ENCODE measurements at places on chromosomes 4 and X.

DNA sequence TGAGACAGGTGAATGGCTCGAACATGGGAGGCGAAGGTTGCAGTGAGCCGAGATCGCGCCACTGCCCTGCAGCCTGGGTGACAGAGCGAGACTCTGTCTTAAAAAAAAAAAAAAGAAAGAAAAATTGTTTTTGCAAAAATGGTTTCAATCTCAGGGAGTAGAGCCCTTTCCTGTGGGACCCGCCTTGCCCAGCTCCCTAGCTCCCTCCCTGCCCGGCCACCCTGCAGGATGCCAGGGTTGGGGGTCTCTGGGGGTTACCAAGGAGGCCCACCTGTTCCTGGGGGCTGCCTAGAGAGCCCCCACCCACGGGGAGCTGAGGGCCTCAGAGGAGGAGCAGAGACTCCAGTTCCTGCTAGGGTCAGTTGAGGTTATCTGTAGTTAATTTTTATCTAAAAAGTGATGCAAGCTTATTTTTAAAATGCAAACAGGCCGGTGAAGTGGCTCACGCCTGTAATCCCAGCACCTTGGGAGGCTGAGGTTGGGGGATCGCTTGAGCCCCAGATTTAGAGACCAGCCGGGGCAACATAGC is 18.7 kb upstream of the PLCXD1 start:
- DNase-seq, result no peak

DNA sequence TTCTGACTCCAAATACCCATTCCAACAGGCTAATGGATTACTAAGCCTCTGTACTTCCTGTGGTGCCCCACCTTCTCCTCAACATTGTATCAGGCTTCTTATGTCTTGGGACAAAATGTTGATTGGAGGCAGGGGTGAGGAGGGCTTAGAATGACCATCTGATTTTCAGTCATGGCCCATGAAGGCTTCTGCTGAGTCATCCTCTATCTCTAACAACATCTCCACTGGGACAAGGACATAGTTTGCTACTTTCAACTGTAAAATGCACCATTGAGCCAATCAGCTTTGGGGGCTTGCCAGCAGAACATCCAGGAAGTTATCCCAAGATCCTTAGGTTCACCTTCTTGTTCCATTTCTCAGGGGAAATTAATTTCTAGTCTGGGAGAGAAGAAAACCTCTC is 29.5 kb downstream of the MAGEB17 start:
- DNase-seq, result no peak

DNA sequence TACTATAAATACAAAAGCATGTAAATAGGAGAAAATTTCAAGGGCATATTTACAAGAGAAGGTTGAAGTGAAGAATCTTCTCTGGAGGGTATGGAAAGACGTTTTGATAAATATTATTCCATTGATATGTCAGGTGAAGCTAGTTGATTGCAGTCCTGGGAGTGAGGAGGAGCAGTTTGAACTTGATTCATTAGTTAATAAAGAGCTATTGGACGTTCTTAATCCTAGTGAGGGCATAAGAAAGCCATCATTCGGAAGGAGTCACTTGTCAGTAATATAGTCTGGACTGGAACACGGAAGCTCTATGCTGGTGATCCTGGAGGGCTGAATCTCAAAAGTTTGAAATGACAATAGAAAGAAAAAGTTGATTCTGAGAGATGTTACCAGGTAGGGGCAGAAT is 455.1 kb downstream of the PACRGL start:
- no peak for DNase-seq

DNA sequence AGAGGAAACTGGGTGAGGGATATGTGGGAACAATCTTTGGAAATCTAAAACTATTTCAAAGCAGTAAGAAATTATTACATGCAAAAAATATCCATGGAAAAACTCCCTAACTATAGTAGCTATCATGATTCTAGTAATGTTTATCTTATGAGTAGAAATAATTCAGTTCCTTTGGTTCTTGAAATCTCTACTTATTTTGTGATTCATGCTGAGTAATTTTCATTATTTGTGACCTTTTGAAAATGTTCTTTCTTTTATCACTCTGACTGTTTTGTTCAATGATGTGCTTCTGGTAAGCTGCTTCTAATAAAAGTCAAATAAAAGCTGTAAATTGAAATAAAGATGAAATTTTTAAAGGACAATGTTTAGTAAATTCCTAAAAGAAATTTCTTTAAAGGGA is 40.4 kb upstream of the MAGEB10 start:
- DNase-seq, result no peak

DNA sequence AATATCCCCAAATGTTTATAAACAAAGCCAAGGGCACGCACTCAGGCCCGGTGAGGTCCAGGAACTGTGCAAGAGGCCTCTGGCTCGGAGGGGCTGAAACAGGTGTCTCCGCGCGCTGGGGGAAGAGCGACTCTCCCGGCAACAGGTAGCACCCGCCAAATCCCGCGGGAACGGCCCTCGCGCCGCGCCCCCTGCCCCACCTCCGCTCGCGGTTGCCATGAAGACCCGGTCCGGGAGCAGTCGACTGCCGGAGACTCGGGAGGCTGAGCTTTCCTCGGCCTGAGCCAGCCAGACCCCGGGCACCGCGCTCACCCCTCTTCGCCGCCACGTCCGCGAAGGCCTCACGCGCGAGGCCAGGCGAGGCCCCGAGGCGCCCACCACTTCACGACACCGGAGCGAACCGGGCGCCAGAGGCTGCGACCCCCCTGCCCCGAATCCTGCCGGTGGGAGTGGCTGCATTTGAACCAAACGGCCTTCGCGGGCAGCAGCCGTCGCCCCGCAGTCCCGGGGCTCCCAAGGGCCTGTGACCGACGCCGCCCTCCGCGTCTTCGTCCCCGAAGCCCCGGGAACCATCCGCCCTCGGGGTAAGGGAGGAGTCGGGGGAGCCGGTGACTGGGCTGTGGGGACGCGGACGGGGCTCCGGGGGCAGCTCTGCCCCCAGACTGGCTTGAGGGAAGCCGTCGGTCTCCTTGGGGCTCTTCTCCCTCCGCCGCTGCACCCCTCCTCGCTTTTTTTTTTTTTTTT is at the start of gene NSUN7:
NSUN7 (plus strand) TSS at position 239 of the 744 bp plus-strand sequence. CDS start 739 bp downstream, outside the sequence.
- peak; percentile 86 for DNase-seq

- no peak for DNase-seq
Observed at GRCh38 chrX:130139474-130140201, 26.0 kb downstream of the AIFM1 start.

DNA sequence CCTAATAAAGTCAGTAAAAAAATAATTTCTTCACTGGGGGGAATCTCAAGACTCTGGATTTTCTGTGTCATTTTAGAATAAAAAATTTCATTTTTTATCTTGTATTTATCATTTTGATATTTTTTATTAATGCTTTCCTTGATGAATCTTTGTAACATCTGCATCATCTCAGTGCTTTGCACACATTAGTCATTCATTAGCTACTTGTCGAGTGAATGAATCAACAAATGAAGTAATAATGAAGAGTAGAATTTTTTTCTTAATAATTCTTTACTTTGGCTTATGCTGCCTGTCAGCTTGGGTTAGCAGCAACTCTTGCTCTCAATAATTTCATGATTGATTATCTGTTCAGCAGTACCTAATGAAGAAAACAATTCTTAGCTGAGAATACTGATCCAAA is 530.8 kb downstream of the GRXCR1 start:
- no peak for DNase-seq

GRCh38 chrX:33188286-33188685 is 23.1 kb downstream of the DMD start:
- no peak for DNase-seq

GRCh38 chr4:124055896-124056295 is 656.6 kb downstream of the ANKRD50 start:
- DNase-seq, result no peak

DNA sequence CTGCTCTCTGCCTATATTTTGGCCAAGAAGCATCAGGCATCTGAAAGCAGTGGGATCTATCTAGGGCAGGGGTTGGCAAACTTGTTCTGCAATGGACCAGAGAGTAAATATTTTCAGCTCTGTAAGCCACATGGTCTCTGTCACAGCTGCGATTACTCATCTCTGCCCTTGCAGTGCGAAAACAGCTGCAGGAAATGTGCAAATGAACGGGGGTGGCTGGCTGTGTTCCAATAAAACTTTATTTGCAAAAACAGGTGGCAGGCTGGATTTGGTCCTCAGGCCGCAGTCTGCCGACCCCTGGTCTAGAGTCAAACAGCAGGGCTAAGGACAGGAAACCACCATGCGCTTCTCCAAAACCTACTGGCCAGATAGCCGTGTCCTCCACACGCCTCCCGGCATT is 48.6 kb downstream of the ACOX3 start:
- DNase-seq, result no peak

GRCh38 chrX:42615161-42615563 is 162.8 kb downstream of the PPP1R2C start:
- peak; percentile 1 for DNase-seq

DNA sequence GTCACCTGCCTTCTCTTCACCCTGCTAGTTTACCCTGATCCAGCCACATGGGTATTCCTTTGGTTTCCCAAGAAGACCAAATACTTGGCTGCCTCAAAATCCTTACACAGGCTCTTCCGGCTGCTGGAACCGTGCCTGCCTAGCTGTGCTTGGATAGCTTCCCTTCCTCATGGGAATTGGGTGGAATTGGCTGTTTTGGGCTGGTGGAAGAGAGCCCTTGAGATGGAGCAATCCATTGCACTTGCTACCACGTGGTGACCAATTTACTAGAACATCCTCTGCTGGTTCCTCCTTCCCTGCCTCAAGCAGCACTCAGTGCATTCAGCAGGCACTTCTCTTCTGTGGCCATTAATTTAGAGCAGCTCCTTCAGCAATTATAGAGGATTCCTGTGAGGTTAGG is 119.3 kb upstream of the AP1S2 start:
- no peak for DNase-seq

GRCh38 chr4:41967392-41967791 is 14.2 kb upstream of the DCAF4L1 start:
- DNase-seq, result no peak

DNA sequence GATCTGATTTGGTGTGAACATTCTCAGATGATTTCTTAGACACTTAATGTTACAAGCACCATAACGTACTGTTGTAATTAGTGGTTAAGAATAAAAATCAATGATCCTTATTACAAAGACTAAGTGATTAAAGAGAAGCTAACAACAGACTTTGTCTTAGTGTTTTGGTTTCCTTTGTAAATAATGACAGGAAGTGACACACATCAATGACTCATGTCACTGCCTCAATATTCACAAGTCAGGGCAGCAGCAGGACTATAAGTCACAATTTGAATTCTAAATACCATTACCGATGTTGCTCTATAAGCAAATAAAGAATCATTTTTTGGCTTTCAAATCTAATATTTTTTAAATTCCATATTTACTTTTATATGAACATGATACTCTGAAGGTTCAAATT is 115.8 kb upstream of the FAT4 start:
- no peak for DNase-seq

- no peak for DNase-seq
Observed at GRCh38 chr4:173443121-173443520, 44.2 kb upstream of the SCRG1 start.

GRCh38 chr4:149031399-149031798 is 589.2 kb upstream of the NR3C2 start:
- no peak for DNase-seq

DNA sequence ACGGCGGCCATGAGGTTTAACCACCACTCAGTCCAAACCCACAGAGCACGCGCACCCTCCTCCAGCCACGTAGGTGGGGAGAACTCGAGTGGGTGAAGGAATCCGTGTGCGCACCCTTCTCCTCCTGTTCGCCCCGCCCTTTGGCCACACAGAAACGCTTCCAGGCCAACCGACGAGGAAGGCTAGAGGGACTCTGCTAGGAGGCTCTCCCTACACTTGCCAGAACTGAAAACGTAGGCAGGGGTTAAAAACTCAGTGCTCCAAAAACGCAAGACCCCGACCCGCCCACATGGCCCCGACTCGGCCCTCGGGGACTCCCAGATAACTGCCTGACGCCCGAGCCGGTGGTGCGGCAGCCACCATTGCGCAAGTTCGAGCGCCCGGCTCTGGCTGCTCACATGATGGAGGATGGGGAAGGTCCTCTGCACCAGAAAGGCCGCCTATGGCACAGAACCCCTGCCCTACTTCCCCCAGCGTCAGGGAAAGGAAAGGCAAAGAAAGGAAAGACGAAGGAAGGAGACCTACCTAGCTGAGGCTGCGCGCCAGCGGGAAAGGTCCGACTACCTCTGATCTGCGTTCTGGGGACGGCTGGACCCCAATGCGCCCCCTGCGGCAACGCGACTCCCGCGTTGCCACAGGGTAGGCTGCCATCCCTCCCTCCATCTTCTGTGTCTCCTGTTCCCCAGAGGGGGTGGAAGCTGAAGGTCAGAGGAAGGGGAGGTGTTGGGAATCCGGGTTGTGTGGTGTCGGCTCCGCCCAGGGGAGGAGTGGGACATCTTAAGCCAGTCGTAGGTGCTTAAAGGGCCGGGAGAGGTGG is 201.9 kb upstream of the AGTR2 start:
- peak; percentile 88 for DNase-seq

DNA sequence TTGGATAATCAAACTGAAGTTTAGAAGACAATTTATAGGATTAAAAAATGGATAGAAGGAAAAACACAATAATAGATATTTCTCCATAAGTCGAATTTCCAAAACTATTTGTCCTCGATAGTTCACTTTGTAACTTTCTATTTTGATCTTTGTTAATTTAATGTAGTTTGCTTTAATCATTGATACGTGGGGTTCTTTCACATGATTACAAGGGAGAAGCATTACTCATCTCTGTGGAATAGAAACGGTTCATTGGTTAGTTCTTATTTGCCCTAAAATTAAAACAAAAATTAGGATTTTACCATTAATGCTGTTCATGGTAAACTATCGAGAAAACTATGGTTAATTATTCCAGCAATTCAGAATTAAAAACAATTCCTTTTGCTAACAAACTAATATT is 2.1 kb downstream of the TET2 start:
- DNase-seq, result no peak

- no peak for DNase-seq
Observed at GRCh38 chr4:141435446-141436225, 200.7 kb upstream of the IL15 start.

GRCh38 chr4:85107553-85107952 is 141.1 kb upstream of the WDFY3 start:
- DNase-seq, result peak; percentile 15

GRCh38 chrX:123169247-123169901 is 14.7 kb upstream of the GRIA3 start:
- no peak for DNase-seq

DNA sequence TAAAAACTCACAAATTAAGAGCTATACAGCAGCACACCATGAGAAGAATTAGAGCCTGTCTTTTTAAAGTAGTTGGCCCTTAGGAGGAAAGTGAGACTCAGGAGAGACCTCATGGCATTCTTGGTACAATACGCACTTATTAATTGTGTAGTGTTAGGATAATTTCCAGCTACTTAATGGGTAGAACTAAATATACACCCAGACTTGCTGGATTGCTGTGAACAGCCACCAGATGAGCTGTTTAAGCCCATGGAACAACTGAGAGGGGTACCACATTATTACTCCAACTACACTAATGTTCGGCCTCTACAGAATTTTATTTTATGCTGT is 13.6 kb downstream of the MFAP3L start:
- no peak for DNase-seq

All from NCI-H524 (cell line).